ENCODE measurements at places on chromosomes 3 and 15. TPM values are rescaled to one million over a fixed set of nuclear protein-coding genes. Genes with fewer than 3 reads are reported as not detected.

DNA sequence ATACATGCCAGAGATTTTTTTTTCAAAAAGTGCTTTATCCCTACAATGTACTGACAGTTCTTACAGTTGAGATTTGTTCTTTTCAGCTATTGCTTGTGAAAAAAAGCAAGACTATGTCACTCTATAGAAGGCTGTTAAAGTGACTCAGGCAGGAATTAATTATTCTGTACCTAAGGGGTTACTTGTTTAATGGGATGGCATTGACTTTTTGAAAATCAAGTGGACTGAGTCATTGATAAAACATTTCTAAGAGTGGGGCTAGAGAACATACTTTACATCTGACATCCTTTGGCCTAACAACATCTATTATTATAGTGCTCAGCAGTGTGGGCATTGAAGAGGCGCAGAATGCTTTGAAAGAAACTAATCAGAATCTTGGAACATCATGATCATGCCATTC, 34.3 kb downstream of the INTS14 start:
- DNase-seq = no peak

DNA sequence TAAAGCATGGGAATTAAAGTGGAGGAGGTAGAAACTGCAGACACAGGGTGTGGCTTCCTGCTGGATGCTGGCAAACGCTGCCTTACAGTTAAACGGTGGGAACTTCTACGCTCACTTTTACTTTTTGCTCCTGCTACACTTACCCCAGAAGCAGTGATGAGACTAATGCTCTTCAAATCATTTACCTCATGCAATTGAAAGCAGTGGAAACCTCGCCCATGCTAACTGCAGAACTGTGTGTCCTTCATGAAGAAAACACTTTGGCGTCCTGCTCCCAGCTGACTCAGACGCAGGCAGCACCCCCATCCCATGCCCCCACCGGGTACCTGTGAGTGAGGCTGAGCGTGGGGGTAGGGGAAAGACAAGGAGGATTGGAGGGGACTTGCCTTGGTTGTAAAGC, 31.8 kb downstream of the UPK1B start:
- no peak for DNase-seq

GRCh38 chr3:96631050-96631449, 183.3 kb upstream of the EPHA6 start:
- no peak for DNase-seq

Gene RAB6B
- total RNA-seq = 1.5 TPM

- DNase-seq = no peak
These were observed 197.1 kb downstream of the SATB1 start for GRCh38 chr3:18228060-18228459.

GRCh38 chr15:66965201-66965900, 100.1 kb upstream of the SMAD3 start:
- no peak for DNase-seq

DNA sequence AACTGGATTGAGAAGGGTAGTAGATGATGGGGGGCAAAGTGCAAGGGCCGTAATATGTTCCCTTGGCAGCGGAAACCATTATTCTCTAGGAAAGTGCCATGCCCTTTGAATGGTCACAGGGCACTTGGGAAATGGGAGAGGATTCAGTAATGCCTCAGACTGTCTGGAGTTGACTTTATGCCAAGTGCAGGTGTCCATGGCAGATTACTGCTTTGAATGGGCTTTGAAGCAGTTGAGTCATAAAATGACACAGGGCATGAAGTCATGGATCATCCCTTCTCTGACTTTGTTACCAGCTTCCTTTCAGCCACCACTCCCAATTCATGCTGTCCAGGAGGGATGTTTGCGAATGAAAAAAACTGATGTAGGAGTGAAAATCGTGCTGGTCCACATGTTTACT, 20.1 kb downstream of the AADACL2 start:
- no peak for DNase-seq

DNA sequence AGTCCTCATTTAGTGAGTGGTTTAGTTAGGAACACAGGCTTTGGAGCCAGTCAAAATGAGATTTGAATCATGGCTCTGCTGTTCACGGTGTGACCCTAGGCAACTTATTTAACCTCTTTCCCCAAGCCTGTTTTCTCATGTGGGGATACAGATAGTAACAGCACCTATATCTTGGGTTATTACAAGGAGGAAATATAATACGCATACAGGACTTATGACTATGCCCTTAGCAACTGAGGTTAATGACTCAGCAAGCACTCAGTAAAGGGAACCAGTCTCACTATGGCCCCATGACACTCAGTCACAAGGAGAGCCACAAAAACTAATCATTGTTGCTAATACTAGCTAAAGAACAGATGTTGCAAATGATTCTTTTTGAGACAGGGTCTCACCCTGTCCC, 45.9 kb downstream of the SUMF1 start:
- DNase-seq = peak; percentile 63

DNA sequence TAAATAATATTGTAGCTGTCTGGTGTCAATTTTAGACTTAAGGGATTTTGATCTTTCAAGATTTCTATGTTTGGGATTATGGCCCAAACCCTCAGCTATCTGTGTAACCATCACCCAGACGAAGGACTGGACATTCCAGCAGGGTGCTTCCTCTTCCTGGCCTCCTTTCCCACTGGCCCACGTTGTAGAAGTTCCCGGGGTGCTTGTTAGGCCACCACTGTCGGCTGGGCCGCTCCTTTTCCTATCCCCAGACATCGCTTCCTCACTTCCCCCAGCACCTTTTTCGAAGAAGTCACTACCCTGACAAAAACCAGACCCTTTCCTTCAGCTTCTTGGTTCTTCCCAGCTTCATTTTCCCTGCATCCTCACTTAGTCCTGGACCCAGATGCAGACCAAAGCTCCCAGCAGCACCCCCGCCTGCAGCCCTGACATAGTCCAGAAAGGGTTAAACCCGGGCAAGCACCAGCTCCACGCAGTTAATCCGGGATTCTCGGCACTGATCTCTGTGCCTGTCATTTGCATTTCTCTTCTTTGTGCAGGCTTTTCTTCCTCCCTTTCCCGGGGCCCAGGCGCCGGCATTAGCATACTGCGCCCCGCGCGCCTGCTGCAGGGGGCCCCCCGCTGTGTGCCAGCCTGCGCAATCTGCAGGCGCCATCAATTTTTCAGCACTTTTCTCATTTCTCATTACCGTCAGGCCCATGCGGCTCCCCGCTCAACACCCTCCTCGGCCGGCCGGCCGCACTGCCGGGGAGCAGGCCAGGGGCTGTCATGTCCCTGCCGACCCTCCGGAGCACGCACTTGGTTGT, 90.6 kb downstream of the ZNF621 start:
- no peak for DNase-seq

Gene ZNF774
- total RNA-seq = 0.23 TPM

DNA sequence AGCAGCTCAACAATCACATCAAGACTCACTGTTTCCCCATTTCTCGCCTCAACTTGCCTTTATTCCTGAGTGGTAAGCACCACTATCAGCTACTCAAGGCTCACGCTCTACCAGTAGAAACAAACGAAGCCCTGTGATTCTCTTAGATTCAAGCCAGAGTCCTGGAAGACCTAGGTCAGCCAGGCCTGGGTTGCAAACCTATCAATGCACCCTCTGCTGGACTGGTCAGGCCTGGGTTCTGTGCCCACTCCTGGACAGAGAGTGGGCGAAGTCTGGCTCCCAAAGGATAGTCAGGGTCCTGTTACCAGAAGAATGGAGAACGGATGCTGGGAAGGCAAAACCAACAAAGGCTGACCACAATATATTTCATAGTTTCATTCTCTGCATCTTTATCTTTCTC, 308.4 kb downstream of the SHQ1 start:
- DNase-seq = no peak

Gene ASB14
- not detected for total RNA-seq

GRCh38 chr15:43776101-43776717, 557 bp downstream of the ELL3 start:
- no peak for DNase-seq

DNA sequence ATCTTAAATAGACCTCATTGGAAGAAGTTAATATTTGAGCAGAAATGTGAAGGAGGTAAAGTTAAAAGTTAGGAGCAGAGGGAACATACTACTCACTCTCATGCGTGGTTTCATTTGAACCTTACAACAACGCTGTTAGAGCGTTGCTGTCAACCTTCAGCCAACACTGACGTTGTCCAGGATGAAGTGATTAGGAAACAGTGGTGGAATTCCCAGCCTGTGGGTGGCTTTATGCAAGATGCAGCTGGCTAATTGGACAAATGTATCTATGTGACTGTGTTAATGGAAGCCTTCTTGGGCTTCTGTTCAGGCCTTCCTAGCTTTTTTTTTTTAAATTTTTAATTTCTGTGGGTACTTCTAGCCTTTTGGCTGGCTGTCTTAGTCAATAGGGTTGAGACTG, 40.5 kb downstream of the PTPRG start:
- no peak for DNase-seq

DNA sequence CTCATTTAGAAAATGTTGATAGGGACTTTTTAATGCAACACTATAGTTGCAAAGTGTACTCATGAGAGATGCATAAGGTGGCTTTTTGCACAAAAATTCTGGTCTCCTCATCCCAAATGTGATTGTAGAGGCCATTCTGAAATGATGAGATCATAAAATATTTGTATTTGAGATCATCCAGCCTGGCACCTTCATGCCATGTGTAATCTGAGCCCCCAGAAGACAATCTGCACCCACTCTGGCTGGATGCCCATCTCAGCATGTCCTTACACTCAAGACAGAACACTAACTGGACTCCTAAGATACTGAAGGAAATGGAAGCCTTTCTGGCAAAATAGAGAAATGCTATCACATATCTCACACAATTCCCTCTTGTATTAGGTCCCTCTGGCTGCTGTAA, 49.2 kb downstream of the SLC7A14 start:
- DNase-seq = no peak

- peak; percentile 38 for DNase-seq
These were observed at the start of gene CD276 for GRCh38 chr15:73683777-73684580. TSS of gene CD276 (plus strand) at chr15:73684383. CDS start at chr15:73699640, 15,257 bp downstream.
